HT-29 (cell line): ENCODE measurements at places on chromosomes 1 and 21. TPM values are rescaled to one million over a fixed set of nuclear protein-coding genes. Genes with fewer than 3 reads are reported as not detected.

ATP1B1 gene
- total RNA-seq, result 83.5 and 86.4 TPM in 2 replicates

OR6K3 gene
- not detected in 2 replicates for total RNA-seq

LCE2C gene
- not detected in 2 replicates for total RNA-seq

OVAAL gene
- total RNA-seq, result not detected in 2 replicates

RXFP4 gene
- total RNA-seq, result 0.47 and 3.1 TPM in 2 replicates

LEPR gene
- total RNA-seq, result 0.53 and 1.2 TPM in 2 replicates
